ENCODE measurements at places on chromosomes 4 and X.

GRCh38 chr4:17805580-17806155, 4.9 kb downstream of the DCAF16 start:
- DNase-seq: no peak

DNA sequence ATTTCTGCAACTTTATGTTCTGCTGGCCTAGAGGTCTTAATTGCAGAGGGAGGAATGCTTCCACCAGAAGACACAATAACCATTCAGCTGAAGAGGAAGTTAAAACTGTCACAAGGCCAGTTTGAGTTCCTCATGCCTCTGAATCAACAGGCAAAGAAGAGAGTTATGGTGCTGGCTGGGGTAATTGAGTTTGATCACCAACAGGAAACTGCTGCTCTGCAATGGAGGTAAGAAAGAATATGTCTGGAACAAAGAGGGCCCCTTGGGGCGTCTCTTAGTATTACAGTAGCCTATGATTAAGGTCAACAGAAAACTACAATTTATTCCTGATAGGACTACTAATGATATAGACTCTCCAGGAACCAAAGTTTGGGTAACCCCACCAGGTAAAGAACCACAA, 744.0 kb downstream of the FSTL5 start:
- no peak for DNase-seq

DNA sequence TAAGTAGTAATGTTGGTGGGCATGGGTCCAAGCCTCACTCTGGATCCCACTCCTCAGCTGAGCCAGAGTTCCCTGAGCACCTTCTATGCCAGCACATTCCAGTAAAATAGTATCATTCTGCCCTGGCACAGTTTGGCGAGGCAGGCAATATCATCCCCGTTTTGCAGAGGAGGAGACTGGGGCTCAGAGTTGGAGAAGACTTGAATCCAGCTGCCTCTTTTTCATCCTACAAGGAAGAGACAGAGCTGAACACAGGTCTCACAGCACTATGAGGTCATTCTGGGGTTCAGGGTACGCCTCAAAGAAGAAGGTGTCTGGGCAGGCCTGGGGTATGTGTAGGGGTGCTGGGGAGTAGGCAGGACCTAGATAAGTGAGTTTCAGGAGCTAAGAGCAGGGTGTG, 103.9 kb upstream of the STX18 start:
- no peak for DNase-seq

DNA sequence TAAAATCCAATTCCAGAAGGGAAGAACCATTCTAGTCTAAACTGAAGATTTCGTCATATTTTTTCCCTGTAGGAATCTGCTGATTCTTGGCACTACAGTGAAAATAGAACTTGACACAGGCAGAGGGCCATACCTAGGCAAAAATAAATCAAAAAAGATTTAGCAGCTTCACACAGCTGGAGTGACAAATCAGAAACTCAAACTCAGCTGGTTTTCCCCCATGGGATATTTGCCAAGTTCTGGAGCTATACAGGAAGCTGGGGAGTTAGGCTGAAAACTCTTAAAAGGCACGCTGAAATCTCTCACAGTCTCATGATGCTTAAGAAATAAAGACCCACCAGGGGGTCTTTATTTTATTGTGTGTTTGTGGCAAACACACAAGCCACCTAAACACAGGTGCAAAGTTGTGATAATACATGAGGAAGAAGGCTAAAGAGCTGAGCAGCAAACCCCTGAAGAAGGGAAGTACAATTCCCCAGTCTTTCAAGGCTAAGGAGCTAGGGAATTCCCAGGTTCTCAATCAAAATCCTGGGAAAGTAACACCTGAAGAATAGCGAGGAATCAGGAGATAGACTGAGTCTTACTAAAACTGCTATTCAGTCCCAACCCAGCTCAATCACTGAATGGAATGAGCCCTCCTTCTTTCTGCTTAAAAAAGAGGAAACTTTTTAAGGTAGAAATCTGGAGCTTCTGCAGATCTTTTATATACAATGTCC, 32.1 kb upstream of the BEND2 start:
- DNase-seq: no peak

GRCh38 chrX:107674480-107675364, 46.4 kb downstream of the PRPS1 start:
- DNase-seq: no peak

DNA sequence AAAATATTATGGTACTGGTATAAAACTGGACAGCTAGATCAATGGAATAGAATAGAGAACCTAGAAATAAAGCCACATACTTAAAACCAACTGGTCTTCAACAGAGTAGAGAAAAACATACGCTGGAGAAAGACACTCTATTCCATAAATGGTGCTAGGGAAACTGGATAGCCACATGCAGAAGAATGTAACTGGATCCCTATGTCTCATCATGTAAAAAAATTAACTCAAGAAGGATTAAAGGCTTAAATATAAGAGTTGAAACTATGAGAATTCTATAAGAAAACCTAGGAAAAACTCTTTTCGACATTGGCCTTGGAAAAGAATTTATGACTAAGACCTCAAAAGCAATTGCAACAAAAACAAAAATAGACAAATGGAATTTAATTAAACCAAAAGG, 114.6 kb downstream of the PCDH18 start:
- DNase-seq: no peak
